ELF-1 (cell line): ENCODE measurements at places on chromosomes 5 and 9.

DNA sequence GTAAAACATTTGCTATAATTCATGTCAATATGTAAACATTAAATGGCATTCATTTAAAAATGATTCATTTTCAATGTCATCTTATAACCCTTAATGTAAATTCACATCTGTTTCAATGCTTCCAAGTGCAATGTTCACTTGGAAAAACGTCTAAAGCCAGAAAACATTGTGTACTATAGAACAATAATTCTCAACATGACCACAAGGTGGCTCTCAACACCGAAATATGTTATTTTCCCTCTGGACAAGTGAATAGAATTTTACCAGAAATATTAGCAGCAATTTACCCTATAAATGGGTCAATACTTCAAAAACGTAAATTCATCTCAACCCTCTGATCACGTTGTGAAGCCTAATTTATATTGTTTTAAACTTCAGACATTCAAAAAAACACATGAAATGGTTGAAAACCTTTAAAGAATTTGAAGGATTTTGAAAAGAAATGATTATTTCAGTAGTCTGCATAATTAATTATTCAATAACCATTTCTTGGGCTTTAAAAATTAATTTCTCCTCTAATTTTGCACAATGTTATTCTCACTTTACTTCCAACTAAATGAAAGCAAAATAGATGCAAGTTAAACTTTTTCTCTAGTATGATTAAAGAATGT lies 11.0 kb downstream of the CDH10 start:
- no peak for DNase-seq

DNA sequence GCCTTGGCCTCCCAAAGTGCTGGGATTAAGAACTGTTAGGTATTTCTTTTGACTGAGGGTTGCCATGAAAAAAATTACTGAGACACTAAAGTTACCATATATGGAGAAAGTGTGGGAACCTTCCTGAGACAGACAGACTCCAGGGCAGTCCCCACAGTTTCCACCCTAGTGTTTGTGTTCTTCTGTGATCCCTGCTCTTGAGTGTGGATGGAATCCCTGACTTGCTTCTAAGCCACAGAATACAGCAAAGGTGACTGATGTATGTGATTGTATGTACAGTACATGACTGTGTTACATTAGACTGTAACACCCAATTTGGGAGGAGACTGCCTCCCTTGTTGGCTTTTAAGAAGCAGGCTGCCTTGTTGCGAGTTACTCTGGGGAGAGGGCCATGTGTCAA lies 24.7 kb upstream of the ADAM19 start:
- DNase-seq: no peak

DNA sequence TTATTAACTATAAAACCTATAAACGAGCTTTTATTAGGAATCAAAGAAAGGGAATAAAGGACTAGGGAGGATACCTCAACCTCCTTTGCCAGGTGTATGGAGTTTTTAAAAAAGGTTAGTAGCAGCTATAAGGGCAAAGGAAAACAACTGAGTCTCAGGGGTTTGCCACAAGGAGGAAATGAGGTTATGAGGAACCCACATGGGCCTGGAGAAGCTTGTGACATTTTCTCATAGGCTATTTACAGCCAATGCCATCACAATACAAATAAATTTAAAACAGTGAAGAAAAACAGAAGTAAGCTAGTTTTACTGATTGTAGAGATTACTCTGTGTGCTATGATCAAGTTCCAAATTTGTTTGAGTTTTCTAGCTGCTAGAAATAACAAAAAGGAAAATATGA lies 92.6 kb downstream of the CDKN2A start:
- no peak for DNase-seq

DNA sequence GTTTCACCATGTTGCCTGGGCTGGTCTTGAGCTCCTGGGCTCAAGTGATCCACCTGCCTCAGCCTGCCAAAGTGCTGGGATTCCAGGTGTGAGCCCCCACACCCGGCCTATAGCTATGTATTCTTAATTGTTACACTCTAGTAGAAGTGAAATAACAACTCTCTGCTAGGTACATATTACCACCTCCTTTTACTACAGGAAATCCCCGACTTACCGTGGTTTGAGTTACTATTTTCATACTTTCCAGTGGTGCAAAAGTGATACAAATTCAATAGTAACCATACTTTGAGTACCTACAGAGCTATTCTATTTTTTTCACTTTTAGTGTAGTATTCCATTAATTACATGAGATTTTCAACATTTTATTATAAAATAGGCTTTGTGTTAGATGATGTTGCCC lies 719 bp downstream of the ARL14EPL start:
- DNase-seq: no peak

GRCh38 chr9:114889802-114890224 lies 40.6 kb downstream of the TNFSF8 start:
- no peak for DNase-seq

DNA sequence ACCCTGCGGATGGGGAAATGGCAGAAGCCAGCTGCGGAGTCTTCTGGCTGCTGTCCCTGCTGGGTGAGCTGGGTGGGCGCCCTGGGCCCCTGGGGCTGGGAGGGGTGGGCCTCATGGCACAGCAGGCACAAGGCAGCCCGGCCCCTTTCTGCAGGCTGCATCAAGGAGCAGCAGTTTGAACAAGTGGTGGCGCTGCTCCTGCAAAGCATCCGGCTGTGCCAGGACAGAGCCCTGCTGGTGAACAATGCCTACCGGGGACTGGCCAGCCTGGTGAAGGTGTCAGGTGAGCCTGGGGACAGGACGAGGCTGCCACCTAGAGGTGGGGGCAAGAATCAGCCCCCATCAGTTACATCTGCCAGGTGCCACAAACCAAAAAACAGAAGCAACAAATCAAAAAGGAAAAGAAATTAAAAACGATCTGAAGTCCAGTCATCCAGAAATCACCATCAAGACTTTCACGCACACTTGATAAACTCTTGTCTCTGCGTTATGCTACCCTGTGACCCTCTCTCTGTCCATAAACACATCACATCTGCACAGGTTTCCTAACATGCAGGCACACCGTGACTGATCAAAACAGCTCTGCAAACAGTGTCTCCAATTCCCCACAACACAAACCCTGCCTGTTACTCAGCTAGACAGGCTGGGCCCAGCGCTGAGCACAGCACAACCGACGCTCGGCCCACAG lies 13.9 kb downstream of the REXO4 start:
- peak; percentile 51 for DNase-seq

GRCh38 chr9:113940077-113940476 lies 64.0 kb downstream of the ZNF618 start:
- DNase-seq: no peak
